ENCODE measurements at places on chromosomes 3 and 15. TPM values are rescaled to one million over a fixed set of nuclear protein-coding genes. Genes with fewer than 3 reads are reported as not detected.
A peak's percentile ranks its signal among the peaks of the same experiment; 100 is the strongest.

Gene NR2E3
- total RNA-seq: 0.19 TPM

DNA sequence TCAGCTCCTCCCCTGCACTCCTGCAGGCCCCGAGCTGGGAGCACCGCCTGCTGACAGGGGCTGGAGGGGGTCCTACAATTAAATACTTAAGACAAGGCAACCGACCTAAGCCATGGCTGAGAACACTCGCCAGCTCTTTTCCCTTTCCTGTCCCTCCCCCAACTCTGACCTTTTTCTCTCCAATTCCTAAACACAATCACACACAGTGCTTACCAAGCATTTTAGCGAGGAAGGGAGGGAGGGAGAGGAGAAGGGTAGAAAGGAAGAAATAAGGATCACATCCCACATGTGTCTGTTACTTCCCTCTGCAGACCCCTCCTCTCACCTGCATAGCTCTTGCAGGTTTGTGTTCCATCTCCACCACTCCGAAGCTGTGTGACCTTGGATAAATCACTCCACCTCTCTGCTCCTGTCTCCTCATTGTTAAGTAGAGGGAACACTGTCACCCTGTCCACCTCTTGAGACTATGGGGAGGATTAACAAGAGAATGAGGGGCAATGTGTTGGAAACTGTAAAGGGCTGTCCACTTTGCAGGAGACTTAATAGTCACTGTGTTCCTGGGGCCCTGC, 63.6 kb downstream of the CYP11A1 start:
- no peaks in the 10 kb centered on the region for H3K36me3 ChIP-seq
- H3K4me3 ChIP-seq: no peak overlapping the region
- no peak for DNase-seq
- H3K4me1 ChIP-seq: no peaks in the 10 kb centered on the region
- no peaks in the 10 kb centered on the region for H3K27me3 ChIP-seq
- no peak overlapping the region for H3K27ac ChIP-seq

DNA sequence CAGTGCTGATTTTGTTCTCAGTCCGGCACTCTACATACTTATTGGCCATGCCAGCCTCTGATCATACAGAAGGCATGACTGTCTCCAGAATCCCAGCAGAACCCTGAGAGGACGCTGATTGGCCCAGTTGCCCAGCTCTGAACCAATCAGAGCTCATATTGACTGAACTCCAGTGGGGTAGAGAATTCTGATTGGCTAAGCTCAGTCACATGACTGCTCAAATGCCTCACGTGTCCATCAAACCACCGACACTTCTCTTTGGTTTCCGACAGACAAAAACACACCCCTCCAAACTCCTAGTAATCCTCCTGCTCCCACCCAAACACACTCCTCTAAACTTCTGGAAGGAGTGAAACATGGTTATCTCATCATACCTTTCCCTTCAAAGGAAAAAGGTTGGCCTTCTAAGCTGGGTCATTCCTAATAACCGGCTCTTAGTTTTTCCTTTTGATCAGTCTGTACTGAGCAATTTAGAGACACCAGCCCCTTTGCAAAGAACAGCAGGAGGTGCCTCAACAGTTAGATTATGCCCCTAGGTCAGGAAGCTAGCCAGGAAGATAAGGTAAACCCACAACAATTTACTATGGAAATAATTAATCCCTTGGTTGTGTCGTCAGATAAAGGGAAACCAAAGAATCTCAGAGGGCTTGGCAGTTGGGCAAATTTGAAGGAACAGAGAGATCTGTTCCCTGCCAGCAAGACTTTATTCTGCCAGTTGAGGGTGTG, 187.8 kb downstream of the TLE3 start:
- no peak overlapping the region for H3K27ac ChIP-seq
- H3K36me3 ChIP-seq: no peaks in the 10 kb centered on the region
- no peak for DNase-seq
- H3K4me3 ChIP-seq: no peak overlapping the region
- H3K27me3 ChIP-seq: peaks cover 49% of the 10 kb centered on the region
- no peaks in the 10 kb centered on the region for H3K4me1 ChIP-seq

GRCh38 chr15:70299931-70300869, 202.5 kb upstream of the TLE3 start:
- no peaks in the 10 kb centered on the region for H3K36me3 ChIP-seq
- H3K27me3 ChIP-seq: no peaks in the 10 kb centered on the region
- no peak overlapping the region for H3K27ac ChIP-seq
- no peaks in the 10 kb centered on the region for H3K4me1 ChIP-seq

Gene TEX55
- total RNA-seq: not detected

- no peaks in the 10 kb centered on the region for H3K4me1 ChIP-seq
- no peaks in the 10 kb centered on the region for H3K36me3 ChIP-seq
- no peak for DNase-seq
- H3K27ac ChIP-seq: no peak overlapping the region
- no peak overlapping the region for H3K4me3 ChIP-seq
Measured at GRCh38 chr15:88316586-88316985, 60.0 kb upstream of the NTRK3 start.

DNA sequence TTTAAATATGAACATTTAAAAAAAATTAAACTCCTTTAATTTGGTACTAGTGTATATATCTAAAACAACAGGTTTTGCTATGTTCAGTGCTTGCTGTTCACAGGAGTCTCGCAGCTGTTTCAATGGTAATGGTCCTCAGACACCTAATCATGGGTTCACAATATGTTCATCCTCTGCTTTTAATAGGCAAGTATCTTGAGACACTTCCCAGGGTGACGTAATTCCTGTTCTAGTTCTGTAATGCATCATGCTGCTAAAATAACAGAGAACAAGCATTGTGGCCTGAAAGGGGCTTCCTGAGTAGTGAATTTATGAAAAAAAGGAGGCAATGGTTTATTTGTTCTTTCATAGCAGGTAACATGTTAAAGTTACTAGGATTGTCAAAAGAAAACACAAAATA, 625.2 kb upstream of the GBE1 start:
- no peak overlapping the region for H3K27ac ChIP-seq
- H3K4me1 ChIP-seq: no peaks in the 10 kb centered on the region
- H3K4me3 ChIP-seq: no peak overlapping the region

DNA sequence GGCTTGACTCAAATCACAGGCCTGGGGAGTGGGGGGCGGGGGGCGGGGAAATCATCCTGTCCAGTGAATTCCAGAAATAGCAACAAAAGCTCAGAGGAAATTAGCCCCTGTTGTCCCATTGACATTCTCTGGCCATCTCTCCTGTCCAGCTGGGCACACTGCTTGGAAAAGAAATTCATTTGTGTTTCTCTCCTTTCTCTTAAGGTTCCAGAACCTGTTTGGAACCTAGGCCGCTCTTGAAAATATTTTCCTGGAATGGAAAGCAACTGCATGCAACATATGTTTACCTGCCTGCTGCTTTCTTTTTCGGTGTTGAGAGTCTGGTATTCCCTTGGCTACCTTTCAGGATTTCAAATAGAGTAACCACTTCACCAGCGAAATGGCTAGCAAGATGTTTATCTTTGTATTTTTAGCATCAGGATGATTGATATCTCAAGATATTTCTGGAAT, 169.0 kb downstream of the GHSR start:
- no peak overlapping the region for H3K4me3 ChIP-seq
- no peaks in the 10 kb centered on the region for H3K36me3 ChIP-seq
- no peak for DNase-seq

- H3K27me3 ChIP-seq: no peaks in the 10 kb centered on the region
- no peak overlapping the region for H3K4me3 ChIP-seq
- DNase-seq: no peak
- H3K36me3 ChIP-seq: no peaks in the 10 kb centered on the region
- no peak overlapping the region for H3K27ac ChIP-seq
- no peaks in the 10 kb centered on the region for H3K4me1 ChIP-seq
Measured at GRCh38 chr3:157029365-157029790, 130.6 kb downstream of the CCNL1 start.

- no peak overlapping the region for H3K27ac ChIP-seq
- peaks cover 18% of the 10 kb centered on the region for H3K4me1 ChIP-seq
- DNase-seq: no peak
Measured at GRCh38 chr3:72451841-72452240, 396.4 kb downstream of the SHQ1 start.

Gene LRTM1
- total RNA-seq: not detected

Gene CLDN1
- 39.2 TPM for total RNA-seq

Gene TGM5
- total RNA-seq: 11.5 TPM

- no peaks in the 10 kb centered on the region for H3K36me3 ChIP-seq
- H3K4me3 ChIP-seq: peak overlapping the region; percentile 56
Measured at GRCh38 chr15:34318277-34319079, 19.1 kb downstream of the SLC12A6 start.

GRCh38 chr3:133588784-133589465, 15.4 kb downstream of the CDV3 start:
- no peak for DNase-seq
- peaks cover 68% of the 10 kb centered on the region for H3K36me3 ChIP-seq
- H3K27ac ChIP-seq: no peak overlapping the region
- no peak overlapping the region for H3K4me3 ChIP-seq
- no peaks in the 10 kb centered on the region for H3K4me1 ChIP-seq

GRCh38 chr15:100353449-100353848, 11.7 kb upstream of the ADAMTS17 start:
- H3K36me3 ChIP-seq: no peaks in the 10 kb centered on the region
- DNase-seq: no peak
- H3K27ac ChIP-seq: no peak overlapping the region
- no peaks in the 10 kb centered on the region for H3K4me1 ChIP-seq

Gene CLRN1
- not detected for total RNA-seq

GRCh38 chr15:77135181-77135580, 64.3 kb upstream of the TSPAN3 start:
- DNase-seq: no peak
- no peak overlapping the region for H3K27ac ChIP-seq
- H3K4me1 ChIP-seq: no peaks in the 10 kb centered on the region
- H3K36me3 ChIP-seq: no peaks in the 10 kb centered on the region
- H3K27me3 ChIP-seq: no peaks in the 10 kb centered on the region

DNA sequence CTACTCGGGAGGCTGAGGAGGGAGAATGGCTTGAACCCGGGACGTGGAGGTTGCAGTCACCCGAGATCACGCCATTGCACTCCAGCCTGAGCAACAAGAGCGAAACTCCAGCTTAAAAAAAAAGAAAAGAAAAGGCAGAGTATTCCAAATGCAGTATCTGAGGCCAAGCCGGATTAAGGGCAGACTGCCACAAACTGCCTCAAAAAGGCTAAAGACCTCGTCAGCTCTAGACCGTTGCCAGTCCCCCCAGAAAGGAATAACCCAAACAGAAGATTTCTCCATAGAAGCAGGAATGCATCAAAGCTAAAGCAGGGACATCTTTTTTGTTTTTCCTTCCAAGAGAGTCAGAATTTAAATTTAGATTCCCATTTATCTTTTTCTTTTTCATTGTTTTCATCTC, 72.9 kb downstream of the TM4SF4 start:
- H3K4me3 ChIP-seq: no peak overlapping the region
- no peaks in the 10 kb centered on the region for H3K36me3 ChIP-seq
- H3K27me3 ChIP-seq: no peaks in the 10 kb centered on the region
- H3K4me1 ChIP-seq: peaks cover 4% of the 10 kb centered on the region
- H3K27ac ChIP-seq: peak overlapping the region; percentile 73

DNA sequence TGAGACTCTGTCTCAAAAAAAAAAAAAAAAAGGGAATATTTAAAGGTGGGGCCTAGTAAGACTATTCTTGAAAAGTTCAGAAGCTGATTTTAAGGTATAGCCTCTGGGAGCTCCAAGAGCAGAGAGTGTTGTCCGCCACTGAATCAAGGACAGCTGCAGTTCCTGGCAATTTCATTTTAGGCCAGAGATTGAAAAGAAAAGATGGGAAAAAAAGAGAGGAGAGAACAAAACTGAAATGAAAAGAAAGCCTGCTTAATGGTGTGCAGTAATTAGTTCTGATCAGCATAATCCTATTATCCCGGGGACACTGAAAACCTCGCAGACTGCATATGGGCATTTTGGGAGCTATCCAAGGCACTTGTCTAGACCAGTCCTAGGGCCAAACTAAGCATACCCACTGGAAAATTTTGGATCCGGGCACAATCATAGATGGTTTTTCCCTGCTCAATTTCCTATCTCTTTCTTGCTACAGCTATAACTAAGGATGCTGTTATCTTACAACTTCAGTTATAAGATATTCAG, 43.2 kb downstream of the EHHADH start:
- H3K4me3 ChIP-seq: no peak overlapping the region
- no peaks in the 10 kb centered on the region for H3K27me3 ChIP-seq
- H3K36me3 ChIP-seq: no peaks in the 10 kb centered on the region
- H3K27ac ChIP-seq: no peak overlapping the region

GRCh38 chr15:44102675-44103254, 92.3 kb downstream of the FRMD5 start:
- H3K36me3 ChIP-seq: no peaks in the 10 kb centered on the region
- DNase-seq: no peak
- H3K4me1 ChIP-seq: no peaks in the 10 kb centered on the region

DNA sequence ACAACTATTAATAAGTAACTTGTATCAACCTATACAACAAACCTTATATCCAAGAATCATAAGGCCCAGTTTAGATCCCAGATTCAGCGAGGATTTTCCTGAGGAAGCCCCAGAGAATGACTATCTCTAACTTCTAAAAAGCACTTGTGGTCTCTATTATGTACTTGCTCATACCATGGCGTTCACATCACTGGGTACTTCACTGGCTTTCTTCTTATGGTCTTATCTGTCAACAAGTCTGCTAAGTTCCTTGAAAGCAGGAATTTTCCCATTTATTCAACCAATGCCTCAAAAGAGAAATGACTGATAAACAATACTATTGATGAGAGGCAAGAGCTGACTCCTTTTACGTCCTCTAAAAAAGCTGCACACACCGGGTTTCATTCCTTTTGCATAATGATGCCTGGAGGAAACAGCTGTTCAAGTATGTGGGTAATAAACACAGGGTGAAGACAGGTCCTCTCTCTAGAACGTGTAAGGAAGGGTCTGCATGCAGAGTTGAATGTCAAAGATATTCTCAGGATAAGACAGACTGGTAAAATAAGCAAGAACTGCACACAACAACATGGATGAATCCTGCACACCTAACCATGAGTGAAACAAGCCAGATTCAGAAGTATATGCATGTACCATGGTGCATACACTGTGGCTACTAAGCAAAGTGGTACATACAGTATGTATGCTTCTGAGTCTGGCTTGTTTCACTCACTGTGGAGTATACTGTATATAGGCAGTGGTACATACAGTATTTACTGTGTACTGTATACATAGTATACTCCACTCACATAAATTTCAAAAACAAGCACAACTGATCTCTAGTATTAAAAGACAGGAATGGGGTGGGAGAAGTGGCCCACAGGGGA, 408.7 kb downstream of the SHQ1 start:
- peaks cover 58% of the 10 kb centered on the region for H3K4me1 ChIP-seq
- DNase-seq: no peak
- H3K36me3 ChIP-seq: no peaks in the 10 kb centered on the region
- H3K27me3 ChIP-seq: no peaks in the 10 kb centered on the region
- H3K4me3 ChIP-seq: no peak overlapping the region
- H3K27ac ChIP-seq: no peak overlapping the region

DNA sequence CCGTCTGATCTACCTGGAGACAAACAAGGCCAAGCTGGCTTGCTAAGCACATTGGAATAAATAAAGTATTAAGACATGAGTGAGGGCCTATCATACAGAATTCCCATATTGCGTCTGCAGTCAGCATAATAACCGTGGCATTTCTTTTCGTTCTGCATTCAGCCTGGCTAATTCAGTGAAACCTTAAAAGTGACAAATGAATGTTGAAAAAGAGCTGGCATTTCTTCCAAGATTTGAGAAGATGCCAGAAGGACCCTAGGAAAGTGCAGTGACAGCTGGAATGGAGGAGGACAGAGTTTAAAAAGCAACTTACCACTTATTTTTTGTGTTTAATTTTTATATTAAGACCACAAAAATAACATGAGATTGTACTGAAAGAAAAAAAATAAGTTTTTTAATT, 67.1 kb downstream of the SUCLG2 start:
- no peak overlapping the region for H3K4me3 ChIP-seq
- no peaks in the 10 kb centered on the region for H3K36me3 ChIP-seq
- no peak overlapping the region for H3K27ac ChIP-seq
- no peaks in the 10 kb centered on the region for H3K4me1 ChIP-seq
- no peak for DNase-seq
- H3K27me3 ChIP-seq: no peaks in the 10 kb centered on the region
